CD4-positive, CD25-positive, alpha-beta regulatory T cell (primary cell): ENCODE measurements at places on chromosomes 1 and 21. TPM values are rescaled to one million over a fixed set of nuclear protein-coding genes. Genes with fewer than 3 reads are reported as not detected.
A peak's percentile ranks its signal among the peaks of the same experiment; 100 is the strongest.

The POTED gene
- total RNA-seq, result not detected

The GBP7 gene
- 0.20 TPM for total RNA-seq

The OR2L5 gene
- total RNA-seq, result not detected

The NBPF4 gene
- total RNA-seq, result not detected

The LRRC7 gene
- total RNA-seq, result 0.15 TPM

The SNX7 gene
- not detected for total RNA-seq

The KCNJ6 gene
- total RNA-seq, result not detected

The PLPPR5 gene
- total RNA-seq, result not detected

The ATP5PO gene
- 119 TPM for total RNA-seq

The SLC1A7 gene
- not detected for total RNA-seq

The RAD54L gene
- 0.67 TPM for total RNA-seq

DNA sequence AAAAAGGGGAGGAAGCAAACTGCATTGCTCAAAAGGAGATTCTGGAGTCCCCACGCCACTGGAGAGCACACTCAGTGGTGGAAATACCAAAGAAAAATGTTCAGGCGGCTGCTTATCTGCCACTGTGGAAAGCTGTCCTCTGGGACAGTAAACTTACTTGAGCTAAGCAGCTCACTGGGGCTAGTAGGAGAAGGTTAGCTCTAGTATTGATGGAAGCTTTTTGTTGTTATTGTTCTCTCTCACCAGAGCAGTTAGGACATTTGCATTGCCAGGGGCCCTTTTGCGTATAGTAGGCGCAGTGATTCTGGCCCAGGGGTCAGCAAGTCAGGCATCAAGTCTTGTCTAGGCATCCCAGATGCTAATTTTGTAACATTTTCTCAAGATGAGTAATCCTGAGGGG lies 15.6 kb downstream of the BACE2 start:
- no peak for DNase-seq

GRCh38 chr1:211714154-211714553 lies 38.7 kb upstream of the NEK2 start:
- no peak for DNase-seq

DNA sequence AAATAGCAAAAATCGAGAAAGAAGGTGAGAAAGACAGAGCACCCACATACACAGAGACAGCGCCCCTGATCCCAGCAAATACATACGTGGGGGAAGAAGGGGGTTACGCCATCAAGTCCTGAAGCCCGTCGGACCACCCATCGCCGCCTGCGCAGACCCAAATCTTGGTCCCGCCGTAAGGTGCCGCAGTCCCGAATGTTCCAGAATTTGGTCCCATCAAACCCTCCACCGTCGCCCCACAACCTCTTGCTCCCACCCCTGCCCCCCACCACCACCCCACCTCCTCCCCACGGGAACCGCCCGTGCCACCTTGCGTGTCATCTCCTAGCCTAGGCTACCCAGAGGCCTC lies 71.7 kb downstream of the CD46 start:
- no peak for DNase-seq

GRCh38 chr1:154552036-154552435 lies 6.4 kb downstream of the UBE2Q1 start:
- no peak for DNase-seq

- DNase-seq, result no peak
Observed at GRCh38 chr1:212737559-212737958, 37.9 kb upstream of the BATF3 start.

- DNase-seq, result no peak
Observed at GRCh38 chr1:215290018-215290417, 207.5 kb downstream of the KCNK2 start.

DNA sequence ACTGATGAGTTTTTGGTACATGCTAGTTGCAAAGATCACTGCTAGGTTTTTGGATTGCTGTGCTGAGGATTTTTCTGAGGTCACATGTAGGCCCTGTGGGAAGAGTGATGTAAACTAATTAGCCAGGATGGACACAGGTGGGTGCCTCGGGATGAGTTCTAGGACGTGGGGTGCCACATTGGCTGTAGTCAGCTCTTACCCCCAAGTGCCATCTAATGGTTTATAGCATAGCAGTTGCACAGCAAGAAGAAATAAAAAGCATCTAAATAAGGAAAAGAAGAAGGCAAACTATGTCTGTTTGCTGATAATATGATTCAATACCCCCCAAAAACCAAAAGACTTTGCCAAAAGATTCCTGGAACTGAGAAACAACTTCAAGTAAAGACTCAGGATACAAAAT lies 9.8 kb upstream of the OR2T1 start:
- DNase-seq, result no peak

DNA sequence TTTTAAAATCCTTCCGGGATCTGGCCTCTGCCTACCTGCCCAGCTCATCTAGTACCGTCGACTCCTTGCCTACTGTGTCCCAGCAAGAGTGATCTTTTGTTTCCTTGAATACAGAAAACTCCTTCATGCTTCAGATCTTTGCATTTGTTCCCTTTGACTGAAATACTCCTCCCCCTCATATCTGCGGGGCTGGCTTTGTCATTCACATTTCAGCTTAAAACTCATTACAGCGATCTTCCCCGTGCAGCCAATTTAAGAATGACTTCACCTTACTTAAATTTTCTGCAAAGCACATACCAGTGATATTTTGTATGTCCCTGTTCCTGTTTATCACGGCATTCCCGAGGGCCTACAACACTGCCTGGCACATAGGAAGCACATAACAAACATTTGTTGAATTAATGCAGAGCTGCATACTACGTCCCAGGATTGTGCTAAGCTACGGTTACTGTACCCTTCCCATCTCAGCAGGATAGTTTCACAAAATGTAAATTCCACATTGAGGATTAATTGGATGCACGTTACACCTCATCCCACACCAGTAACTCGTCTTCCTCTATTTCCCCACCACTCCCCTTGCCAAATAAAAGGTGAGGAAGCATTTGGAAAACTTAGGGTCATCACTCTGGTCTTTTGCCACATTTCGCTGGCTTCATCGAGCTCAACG lies 837 bp upstream of the DESI2 start:
- no peak for DNase-seq

DNA sequence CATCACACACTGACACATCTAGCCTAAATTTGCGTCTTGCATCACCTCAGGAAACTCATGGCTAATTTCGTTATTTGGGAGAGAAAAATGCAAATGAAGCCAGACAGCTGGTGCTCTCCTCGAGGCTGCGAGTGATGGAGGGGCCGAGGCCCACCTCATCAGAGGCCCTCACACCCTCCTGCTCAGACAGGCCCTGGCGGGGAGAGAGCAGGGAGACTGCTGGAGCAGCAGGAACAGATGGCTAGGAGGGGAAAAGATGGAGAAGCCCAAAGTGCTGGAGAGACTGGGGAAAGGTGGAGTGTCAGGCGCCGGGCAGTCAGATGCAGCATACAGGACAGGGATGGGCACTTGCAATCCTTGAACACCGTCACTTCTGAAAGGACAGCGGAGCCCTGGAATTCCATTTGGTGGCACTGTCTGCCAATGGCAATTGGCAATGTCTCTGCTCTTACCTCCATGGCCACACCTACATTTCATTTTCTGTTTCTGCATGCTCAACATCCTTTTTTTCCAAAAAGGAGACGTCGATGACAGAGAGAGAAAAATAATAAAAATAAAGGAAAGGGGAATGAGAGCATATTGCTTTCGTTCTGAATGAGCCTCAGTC lies 286.2 kb downstream of the SPATA17 start:
- DNase-seq, result no peak

DNA sequence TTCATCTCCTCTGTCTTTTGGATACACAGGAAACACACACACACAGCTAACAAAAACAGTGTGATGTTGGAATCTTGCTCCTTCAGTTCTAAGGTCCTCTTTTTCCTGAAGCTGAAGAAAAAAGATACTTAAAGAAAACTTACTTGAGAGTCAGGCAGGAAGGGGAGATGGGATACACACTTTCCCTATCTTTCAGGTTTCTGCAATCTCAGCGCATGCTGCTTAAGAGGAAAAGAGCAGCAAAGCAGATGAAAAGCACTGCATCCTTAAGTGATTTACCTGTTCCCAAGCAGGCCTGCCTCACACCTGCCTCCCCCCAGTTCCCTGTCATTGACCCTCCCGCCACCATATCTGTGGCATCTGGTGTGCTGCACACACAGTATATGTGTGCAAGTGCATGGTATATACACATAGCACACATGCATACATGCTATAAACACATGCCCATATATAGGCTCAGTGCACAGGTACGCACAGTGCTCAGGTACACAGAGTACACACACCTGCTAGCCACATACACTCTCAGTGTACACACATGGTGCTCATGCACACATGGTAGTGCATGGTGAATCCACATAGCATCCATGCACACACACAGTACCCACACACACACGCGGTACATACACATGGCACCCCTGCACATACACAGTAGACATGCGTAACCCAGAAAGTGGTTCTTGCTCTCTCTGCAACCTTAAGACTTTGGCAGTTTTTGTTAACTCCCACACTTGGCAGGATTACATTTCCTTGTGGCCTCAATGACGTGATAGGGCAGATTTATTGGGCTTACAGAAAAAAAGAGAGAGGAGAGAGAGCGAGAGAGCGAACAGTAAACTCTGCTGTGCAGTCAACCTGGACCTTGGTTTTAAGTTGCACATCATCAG lies 166.9 kb downstream of the TOMM20 start:
- no peak for DNase-seq

DNA sequence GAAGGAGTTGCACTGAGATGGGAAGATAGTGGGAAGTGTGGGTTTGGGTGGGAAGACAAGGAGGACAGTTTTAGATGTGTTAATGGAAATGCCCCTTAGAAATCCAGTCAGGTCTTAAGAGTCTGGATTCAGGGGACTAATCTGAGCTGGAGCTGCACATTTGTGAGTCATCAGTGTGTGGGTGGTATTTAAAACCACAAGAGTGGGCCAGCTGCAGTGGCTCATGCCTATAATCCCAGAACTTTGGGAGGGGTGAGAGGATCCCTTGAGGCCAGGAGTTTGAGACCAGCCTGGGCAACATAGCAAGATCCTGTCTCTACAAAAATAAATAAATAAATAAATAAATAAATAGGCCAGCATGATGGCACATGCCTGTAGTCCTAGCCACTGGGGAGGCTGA lies 40.9 kb upstream of the SLC6A9 start:
- DNase-seq, result no peak

DNA sequence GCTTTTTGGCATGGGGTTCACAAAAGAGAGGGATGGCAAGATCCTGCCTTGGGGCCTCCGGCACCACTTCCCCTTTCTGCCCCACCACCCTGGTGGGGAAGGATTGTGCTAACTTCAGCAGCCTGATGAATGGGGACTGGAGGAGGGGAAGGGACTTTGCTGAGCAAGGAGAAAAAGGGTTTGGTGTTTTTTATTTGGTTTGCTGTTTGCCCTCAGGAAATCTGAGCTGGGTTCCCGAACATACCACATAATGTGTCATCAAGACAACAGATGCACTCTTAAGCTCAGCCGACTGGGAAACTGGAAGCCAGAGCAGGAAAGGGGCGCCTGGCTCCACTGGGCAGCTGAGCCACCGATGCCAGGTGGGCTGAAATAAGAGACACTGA lies 19.8 kb downstream of the OLFML2B start:
- no peak for DNase-seq

DNA sequence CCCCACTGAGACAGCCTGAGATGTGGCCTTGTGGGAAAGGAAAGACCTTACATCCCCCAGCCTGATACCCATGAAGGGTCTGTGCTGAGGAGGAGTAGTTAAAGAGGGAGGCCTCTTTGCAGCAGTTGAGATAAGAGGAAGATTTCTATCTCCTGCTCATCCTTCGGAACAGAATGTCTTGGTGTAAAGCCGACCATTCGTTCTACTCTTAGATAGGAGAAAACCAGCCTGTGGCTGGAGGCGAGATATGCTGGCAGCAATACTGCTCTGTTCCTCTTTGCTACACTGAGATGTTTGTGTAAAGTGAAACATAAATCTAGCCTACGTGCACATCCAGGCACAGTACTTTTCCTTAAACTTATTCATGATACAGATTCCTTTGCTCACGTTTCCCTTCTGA lies 1.5 kb upstream of the CCDC27 start:
- DNase-seq, result no peak

DNA sequence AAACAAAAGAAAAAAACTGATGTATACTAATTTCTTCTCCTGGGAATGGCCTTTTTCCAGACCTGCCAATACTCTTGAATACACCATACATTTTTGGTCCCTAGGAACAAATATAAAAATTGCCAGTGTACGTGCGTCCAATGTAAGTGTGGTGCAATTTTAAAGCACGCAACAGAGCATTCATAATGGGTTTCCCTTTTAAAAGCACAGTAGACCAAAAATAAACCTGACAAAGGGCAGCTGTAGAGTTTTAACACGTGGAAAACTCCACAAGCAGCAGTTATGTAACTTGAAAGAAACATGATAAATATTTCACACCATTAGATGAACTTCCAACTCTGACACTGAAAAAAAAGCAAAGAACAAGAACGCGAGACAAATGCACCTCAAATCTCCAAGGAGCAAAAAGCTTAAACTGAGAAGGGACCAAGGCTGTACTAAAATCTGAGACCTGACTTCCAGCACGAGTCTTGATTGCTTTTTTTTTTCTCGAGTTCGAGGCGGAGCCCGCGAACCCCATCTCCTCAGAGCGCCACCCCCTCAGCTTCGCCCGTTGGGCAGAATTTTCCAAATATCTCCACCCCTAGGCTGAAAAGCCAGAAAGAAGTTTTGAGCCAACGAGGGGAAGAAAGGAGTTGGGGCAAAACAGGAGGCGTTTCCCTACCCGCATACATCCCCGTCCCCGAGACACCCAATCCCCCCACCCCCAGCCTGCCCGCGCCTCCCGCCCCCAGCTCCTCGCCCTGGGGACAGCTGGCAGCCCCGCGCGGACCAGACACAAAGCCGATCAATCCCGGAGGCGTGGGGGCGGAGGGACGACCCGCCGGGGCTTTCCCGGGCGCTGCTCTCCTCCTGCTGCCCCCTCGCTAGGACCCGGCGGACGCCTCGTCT lies at the start of gene JAM2:
TSS of gene JAM2 (plus strand) at position 599 of the 891 bp plus-strand sequence. CDS start 564 bp downstream, outside the sequence.
- DNase-seq, result peak; percentile 9

DNA sequence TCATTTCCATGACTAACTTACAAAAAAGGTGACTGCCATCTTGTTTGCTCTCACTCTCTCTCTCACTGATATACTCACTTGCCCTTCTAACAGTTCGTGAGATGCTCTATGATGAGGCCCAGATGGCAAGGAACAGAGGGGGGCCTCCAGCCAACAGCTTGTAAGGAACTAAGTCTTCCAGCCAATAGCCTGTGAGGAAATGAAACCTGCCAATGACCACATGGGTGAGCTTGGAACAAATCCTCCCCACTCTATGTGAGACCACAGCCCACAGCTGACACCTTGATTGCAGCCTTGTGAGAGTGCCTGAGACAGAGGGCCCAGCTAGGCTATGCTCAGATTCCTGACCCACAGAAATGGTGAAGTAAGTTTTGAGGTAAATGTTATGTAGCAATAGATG lies 153.7 kb downstream of the HHIPL2 start:
- no peak for DNase-seq

DNA sequence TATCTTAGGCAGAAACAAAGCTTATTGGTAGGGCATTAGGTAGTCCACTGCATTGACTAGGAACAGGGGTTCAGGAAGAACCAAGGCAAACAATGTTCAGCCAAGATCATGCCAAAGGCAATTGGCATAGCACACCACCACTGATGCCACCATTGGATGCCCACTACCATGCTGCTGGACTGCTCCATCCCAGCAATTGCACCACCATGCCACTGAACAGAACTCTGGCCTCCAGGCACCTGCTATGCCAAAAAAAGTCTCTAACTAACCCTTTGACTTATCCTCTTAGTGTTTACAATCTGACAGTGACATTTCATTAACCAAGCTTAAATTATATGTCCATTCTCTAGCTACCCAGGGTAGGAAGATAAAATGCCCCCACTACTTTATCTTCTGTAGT lies 509.6 kb upstream of the CAMK1G start:
- DNase-seq, result no peak

- no peak for DNase-seq
Observed at GRCh38 chr1:85494074-85494903, 29.3 kb upstream of the DDAH1 start.
